ENCODE measurements at places on chromosomes 3 and 15. TPM values are rescaled to one million over a fixed set of nuclear protein-coding genes. Genes with fewer than 3 reads are reported as not detected.

The UBA5 gene
- total RNA-seq = 85.6 TPM

The CADPS gene
- total RNA-seq = 22.1 TPM

DNA sequence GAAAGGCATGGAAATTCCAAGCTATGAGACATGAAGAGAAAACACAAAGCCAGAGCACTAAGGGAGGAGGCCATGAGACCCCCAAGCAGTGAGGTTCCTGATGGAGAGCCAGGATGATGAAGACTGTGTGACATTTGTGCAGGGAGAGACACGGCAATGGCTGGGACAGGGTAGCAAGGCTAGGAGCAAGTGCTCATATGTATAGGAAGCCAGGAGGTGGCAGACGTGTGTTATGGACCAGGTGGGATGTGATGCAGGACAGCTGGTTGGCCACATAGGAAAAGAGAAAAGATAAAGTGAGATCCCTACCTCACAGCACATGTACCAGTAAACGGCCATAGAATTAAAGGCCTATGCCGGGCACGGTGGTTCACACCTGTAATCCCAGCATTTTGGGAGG lies 112.7 kb downstream of the APBA2 start:
- no peak for DNase-seq

GRCh38 chr3:23201154-23201838 lies 1.8 kb upstream of the UBE2E2 start:
- DNase-seq = no peak

DNA sequence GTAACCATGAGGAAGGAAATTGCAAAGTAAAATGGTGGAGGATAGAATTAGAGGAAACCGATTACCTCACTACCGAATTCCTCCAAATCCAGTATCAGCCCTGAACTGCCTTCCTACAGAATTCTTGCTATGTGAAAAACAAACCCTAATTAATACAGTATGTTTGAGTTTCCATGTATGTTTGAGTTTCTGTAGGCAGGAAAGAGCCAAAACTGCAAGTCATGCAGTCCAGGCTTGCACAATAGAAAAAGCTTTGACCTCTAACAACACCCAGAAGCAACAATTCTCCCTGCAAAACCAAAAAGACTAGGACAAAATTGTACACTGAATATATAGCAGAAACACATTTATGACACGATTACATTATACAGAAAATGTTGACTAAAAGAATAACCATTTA lies 614.8 kb downstream of the DIPK2A start:
- no peak for DNase-seq

DNA sequence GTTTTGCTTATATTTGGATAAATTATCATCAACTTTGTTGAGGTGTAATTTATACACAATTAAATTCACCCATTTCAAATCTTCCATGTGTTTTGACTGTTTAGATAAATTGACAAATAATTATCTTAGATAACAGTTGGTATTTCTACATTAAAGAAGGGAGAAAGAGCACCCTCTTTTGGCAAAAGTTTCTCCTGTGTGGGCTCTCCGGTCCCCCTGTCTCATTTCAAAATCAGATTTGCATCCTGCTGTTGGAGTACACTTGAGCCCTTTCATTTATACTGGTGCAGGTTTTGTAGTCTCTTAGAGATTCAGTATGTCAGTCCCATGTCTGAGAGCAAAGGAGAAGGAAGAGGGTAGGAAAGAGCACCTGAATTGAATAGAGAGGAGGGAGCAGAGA lies 49.4 kb downstream of the NKIRAS1 start:
- DNase-seq = no peak

DNA sequence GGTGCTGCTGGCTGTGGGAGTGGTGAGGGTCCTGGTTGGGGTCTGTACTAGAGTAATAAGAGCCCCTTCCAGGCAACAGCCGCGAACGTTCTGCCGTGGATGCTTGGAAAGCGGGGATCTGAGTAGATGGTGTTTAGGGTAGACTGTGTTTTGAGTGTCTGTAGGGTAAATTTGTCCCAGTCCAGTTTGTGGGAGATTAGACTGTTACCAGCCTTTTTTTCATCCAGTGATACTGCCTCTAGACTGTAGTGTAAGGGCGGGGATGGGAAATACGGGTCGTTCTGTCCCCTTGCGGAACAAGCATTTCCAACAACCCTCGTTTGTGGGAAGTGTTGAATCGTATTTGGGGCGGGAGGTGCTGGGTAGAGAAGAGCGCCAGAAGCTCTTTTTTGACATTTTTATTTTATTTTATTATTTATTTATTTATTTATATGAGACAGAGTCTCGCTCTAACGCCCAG lies 424 bp downstream of the HAUS2 start:
- DNase-seq = no peak

- no peak for DNase-seq
These were observed 96.3 kb downstream of the PLXNA1 start for GRCh38 chr3:127079211-127079610.
